Stimulated activated CD4-positive, alpha-beta T cell treated with anti-CD3 and anti-CD28 coated beads, TNF-alpha, amount 100 ng/mL, for 1 hour (primary cell): ENCODE measurements at places on chromosomes 12 and 14.

GRCh38 chr14:23045419-23046357 lies 3.7 kb downstream of the PSMB11 start:
- no peak for DNase-seq

GRCh38 chr12:6977653-6978052 lies 6.9 kb downstream of the EMG1 start:
- no peak for DNase-seq

DNA sequence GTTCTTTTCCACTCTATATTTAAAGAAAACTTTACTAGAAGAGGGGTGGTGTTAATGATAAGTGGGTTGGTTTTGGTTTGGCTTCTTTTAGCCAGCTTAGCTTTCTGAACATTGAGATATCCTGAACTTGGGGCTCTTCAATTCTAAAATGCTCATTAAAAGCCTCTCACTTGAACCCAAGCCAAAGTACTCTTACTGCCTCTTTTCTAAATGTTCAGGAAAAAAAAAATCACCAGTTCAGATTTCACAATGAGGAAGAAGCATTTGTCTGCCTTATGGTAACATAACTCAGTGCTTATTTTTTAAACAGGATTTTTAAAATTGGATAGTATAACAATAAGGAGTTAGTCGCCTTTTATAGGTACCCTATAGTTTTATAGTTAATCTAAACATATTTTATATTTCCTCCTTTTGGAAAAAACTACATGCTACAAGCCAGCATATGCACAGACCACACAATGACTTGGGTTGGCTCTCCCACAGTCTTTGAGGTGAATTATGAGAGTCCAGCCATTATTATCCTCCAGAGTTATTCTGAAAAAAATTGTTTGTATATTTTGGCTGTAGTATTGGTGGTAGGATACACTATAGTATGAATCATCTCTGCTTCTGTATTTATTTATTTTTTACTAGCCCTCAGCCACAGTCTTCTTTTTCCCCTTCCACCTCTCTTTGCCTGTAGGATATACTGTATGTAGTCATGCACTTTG lies 195.5 kb upstream of the TMPO start:
- DNase-seq = no peak

GRCh38 chr12:62813031-62813829 lies 121.7 kb downstream of the PPM1H start:
- no peak for DNase-seq

DNA sequence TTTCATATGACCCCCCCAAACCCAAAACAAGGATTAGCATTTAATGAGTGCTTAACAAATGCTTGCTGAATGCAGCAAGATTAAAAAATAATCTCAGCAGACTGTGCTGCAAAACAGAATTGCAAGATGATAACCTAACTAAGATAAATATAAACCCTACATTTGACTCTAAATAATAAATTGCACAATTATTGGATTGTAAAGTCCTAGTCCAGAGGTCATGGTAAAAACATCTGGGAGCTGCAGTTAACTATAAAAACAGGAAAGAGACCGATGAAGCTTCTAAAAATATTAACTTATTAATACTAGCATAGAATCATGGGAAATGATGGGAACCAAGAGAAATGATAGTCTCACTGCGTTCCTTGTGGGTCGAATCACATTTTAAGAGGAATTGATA lies 37.2 kb downstream of the TSHR start:
- DNase-seq = no peak

DNA sequence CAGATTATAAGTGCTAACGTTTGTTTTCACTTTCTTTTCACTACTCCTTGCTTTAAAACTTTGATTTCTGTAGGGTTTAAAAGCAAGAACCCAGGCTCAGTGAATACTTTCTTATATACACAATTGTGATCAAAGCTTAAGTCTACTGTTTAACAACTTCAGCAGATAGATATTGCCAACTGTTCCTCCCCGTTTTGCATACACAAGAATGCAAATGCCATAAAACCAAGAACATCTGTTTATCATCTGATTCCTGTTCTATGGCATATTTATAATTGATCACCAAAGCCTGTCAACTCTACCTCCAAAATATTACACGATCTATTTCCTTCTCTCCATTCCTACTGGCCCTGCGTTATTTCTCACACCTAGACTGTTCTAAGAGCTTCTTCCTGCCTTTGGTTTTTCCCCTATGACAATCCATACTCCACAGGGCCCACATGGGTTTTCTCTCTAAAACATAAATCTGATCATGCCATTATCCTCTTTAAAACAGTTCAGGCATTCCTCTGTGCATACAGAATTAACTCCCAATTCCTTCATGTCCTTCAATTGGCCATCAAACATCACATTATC lies 15.9 kb downstream of the MED13L start:
- DNase-seq = no peak

DNA sequence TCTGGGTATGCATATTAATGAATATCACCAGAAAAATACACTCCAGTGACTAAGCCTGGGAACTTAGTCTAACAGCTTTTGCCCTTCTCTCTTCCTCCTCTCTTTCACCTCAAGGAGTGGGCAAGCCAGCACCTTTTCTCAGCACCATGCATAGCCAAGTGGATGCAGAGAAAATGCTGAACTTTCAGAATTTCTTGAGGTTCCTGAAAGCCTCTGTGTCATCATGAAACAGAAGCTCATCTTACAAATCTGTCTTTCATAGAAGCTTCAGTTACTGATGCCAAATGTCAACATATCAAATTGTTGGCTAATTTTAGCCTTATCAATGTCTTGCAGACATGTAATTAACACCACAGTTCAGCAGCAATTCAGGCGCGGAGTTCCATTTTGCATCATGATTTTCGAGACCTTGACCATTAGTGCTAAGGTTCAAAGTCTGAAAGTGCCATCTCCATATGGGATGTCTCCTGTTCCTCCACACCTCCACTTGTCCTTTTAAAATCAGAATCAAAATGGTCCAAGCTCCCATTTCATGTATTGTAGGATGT lies 51.1 kb upstream of the RPH3A start:
- no peak for DNase-seq
